Mammary epithelial cell (primary cell): ENCODE measurements at places on chromosomes 3 and 15. TPM values are rescaled to one million over a fixed set of nuclear protein-coding genes. Genes with fewer than 3 reads are reported as not detected.

DNA sequence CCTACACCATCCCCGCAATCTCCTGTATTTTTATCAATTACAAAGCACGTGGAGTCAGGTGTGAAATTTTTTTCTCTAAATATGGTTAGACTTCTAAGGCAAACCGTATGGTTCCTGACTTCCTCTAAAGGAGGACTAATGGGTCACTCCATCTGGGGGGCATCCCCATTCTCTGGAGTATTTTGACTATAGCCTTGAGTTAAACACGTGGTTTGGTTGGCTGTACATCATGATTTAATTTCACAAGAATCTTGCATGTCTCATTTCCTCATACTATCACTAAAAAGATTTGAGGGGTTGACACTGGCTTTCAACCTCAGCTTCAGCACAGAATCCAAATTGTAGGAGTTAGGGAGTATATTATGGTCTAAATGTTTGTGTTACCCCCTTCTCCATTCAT is 25.3 kb upstream of the ZNF770 start:
- no peak for DNase-seq

Gene ARL6IP5
- total RNA-seq = 43.9 and 74.7 TPM in 2 replicates

Gene UACA
- total RNA-seq = 19.2 TPM

GRCh38 chr3:190436331-190436730 is 13.4 kb downstream of the TMEM207 start:
- no peak for DNase-seq

- no peak for DNase-seq
Observed at GRCh38 chr15:74022706-74023470, 28.4 kb downstream of the PML start.

DNA sequence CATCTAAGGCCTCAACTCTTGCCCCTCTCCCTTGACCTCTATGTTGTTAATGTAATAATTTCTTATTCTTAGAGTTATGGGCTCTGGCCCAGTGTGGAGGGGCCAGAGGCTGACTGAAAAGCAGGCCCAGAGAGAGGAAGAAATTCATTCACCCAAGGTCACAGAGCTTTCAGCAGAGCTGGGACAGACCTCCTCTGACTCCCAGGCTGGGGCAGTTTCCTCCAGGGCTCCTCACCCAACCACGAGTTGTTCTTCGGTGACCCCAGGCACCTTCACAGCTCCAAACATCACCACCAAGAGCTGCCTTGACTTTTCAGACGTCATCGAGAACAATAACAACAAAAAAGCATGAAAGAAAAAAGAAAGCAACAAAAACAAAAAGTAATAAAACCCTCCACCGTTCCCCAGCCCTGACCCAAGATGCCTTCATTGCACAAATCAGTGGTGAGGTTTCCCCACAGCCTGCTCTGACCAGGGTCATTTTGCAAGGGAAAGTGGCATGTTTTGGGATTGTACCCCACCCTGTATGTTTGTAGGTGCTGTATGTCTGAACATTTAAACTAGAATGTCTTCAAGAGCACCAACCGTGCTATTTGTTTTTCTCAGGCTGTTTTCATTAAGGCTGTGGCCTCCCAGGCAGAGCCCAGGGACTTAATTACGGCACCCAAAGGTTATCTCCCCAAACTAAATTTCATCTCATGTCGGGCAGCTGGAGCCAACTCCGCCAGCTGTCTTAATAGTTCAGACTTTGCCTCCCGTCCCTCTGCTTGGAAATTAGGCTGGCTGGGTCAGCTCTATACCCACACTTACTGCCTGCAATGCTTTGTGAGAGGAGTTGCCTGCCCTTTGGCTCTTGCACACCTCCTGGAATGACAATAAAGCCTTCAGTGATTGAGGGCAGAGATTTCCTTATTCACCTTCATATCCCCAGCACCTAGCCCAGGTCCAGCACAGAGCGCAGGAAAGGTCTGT is 173.8 kb downstream of the RPLP1 start:
- DNase-seq = no peak

GRCh38 chr3:94269763-94270162 is 206.9 kb downstream of the NSUN3 start:
- no peak for DNase-seq

DNA sequence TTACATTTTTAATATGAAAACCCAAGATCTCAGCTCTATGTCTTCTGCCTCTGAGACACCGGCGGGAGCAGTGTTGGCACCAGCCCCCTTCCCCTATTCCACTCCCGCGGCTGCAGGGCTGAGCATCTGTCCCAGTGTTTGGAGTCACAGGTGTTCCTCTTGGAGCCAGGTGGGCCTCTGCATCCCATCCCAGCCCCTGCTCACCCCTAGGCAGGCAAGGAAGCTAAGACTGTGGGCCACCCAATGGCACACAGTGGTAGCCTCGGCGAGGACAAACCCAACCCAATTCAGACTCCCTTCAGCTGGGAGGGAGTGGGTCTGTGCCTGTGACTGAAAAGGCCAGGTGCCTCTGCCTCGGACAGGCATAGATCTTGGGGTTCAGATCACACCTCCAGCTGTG is 3.1 kb downstream of the CHST13 start:
- no peak for DNase-seq

- DNase-seq = no peak
Observed at GRCh38 chr3:141239511-141240281, 8.1 kb downstream of the PXYLP1 start.

Gene GHSR
- not detected for total RNA-seq

DNA sequence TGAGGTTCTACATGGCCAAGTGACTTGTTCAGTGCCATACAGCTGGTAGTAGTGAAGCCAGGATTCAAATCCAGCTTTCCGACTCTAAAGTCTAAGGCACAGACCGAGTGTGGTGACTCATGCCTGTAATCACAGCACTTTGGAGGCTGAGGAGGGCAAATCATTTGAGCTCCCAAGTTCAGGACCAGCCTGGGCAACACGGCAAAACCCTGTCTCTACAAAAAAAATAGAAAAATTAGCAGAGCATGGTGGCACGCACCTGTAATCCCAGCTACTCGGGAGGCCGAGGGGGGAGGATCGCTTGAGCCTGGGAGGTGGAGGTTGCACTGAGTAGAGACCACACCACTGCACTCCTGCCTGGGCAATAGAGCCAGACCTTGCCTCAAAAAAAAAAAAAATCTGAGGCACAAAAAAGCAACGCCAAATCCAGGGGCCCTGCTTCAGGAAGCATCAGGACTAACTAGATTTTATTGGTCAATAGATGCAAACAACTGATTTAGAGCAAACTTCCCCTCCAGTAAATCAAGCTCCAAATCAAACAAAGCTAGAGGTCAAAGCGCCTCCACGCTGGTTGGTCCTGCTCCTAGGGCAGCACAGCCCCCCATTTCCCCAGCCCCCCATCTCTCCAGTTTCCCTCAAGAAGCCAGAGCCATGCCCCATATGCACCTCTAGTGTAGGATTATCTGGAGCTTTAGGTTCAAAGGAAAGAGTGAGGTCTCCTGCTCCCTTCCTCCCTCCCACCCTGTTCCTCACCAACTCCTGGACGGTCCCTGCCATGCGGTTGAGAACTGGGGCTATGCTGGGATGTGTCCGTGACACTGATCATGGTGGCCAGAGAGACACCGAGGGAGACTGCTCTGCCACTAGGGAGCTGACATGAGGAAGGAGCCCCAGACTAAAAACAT is 2.9 kb upstream of the TNK2 start:
- DNase-seq = no peak

Gene MYO1E
- total RNA-seq = 298 and 299 TPM in 2 replicates

Gene GPR149
- not detected for total RNA-seq

GRCh38 chr15:48510976-48511375 is 134.5 kb downstream of the FBN1 start:
- no peak for DNase-seq

GRCh38 chr3:64368257-64369020 is 143.2 kb upstream of the PRICKLE2 start:
- no peak for DNase-seq

- DNase-seq = peak; percentile 47
Observed at GRCh38 chr3:192816351-192816750, 89.0 kb upstream of the FGF12 start.

- no peak for DNase-seq
Observed at GRCh38 chr15:58361273-58361759, 70.5 kb upstream of the LIPC start.

DNA sequence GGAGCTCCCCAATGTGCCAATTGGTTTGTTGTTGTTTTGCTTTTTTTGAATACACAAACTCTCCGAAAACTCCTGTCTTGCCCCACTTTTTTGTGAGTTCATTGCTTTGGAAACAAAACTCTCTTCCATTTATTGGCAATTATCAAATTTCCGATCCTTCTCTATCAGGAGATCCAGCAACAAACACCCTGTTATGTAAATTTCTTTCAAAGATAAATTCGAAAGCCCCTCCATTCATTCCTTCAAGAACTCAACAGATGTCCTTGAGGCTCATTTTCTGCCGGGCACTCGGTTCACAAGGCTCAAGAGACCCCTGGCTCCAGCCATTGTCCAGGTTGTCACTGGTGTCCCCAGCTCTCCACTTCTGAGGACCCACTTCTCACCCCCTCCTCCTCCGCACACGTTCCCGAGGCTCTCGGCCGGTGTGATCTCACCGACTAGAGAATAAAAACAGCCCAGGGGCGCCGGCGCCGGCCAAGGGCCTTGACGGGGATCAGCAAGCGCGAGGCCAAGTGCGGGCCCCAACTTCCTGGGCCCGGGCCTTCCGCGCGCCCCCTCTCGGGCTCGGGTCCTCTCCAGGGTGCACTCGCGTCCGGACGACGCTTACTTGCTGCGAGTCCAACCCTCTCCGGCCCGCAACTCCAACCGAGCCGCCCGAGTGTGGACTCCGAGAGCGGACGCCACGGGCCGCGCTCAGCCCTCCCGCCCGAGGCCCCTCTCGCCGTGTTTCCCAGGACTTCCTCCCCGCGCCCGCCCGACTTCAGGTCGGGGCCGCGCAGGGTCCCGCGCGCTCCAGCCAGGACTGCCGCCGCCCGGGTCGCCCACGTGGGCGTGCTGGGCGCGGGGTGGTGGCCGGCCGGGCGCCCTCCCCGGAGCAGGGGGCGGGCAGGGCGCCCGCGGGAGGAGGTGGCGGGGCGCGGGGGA is 533 bp upstream of the SMAD3 start:
- no peak for DNase-seq

- DNase-seq = no peak
Observed at GRCh38 chr3:65348398-65348995, 660.7 kb upstream of the ADAMTS9 start.

Gene EHHADH
- 6.2 and 8.8 TPM in 2 replicates for total RNA-seq

Gene NGLY1
- 23.3 TPM for total RNA-seq

- no peak for DNase-seq
Observed at GRCh38 chr15:88022716-88023115, 233.8 kb downstream of the NTRK3 start.

Gene MESP1
- total RNA-seq = not detected in 2 replicates
